ENCODE measurements at places on chromosomes 2 and 18.
A peak's percentile ranks its signal among the peaks of the same experiment; 100 is the strongest.

DNA sequence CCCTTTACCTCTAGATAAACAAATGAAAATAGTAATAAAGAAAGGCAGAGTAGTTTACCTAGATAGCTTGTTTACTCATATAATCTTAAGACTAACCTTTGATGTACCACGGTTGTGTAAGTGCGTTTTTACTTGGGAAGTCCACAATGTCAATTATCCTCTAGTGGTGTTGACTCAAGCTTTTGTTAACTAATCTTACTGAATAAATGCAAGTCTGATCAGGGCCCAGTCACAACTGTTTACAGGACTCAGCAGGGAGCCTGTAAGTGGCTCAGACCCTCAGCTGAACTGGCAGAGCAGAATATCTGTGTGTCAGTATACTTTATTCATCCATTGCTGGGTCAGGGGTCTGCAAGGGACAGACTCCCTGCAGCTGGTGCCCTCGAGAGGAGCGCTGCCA is 98.1 kb upstream of the ACAA2 start:
- DNase-seq = no peak

DNA sequence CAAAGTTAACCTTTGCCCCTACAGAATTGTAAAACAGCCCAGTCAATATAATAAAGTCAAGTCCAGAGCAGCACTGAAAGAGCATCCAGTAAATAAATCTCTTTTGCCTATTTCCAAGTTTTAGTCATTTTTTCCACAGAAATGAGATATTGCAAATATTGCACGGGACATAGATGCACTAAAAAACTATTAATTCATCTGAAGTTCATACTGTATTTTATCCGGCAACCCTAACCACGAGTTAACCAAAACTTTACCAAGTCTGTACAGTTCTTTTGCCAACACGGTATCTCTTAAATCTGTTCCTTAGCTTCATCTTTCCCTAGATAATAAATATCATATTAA is 484 bp upstream of the ASNSD1 start:
- no peak for DNase-seq

DNA sequence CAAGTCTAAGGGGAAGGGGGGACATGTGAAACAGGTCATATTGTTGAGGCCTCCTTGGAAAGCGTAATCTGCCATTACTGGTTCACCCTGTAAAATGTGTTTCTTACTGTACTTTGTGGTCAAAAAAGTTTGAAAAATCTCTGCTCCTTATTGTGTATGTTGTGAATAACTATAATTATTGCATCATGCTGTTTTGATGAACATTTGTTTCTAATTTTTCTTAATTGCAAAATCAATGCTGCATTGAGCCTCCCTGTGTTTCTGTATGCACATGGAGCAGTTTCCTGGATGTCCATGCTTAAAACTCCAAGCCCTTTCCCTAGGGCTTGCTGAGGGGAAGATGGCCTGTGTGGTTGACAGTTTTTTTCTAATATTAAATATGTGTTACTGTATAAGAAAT is 158.6 kb downstream of the RNF144A start:
- DNase-seq = no peak

- DNase-seq = no peak
Observed at GRCh38 chr18:46073474-46074331, 1.6 kb upstream of the PSTPIP2 start.

GRCh38 chr2:181370126-181370525 is 87.1 kb upstream of the ITGA4 start:
- DNase-seq = no peak

- no peak for DNase-seq
Observed at GRCh38 chr18:69943021-69943420, 4.7 kb downstream of the CD226 start.

- no peak for DNase-seq
Observed at GRCh38 chr2:85433511-85434089, 15.1 kb downstream of the SH2D6 start.

GRCh38 chr2:3357926-3358325 is 19.7 kb downstream of the EIPR1 start:
- no peak for DNase-seq

DNA sequence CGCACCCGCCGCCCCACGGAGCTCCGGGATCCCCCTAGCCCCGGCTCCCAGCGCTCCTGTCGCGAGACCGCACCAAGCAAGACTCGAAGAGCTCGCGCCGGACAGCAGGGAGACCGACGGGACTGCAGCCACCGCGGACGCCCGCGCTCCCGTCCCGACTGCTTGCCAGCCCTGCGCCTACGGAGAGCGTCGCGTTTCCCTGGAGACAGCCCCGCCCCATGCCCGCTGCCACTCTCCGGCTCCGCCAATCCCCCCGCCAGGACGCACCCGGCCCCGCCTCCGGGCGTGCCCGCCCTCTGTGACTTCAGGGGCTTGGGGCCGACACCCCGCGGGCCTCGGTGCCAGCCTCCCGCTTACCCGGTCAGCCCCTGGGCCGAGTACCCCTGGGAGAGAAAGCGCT is at the start of gene ANKMY1:
Gene ANKMY1, minus strand, starts transcription at position 181 of the 400 bp plus-strand sequence. CDS start 653 bp downstream, outside the sequence.
- no peak for DNase-seq

GRCh38 chr2:27025861-27026851 is 6.6 kb upstream of the TMEM214 start:
- DNase-seq = no peak

GRCh38 chr18:61901323-61901986 is 8.6 kb upstream of the RNF152 start:
- DNase-seq = no peak

- no peak for DNase-seq
Observed at GRCh38 chr2:119625226-119625625, 53.8 kb upstream of the TMEM177 start.

- DNase-seq = no peak
Observed at GRCh38 chr2:102116630-102117471, 25.7 kb upstream of the IL1R1 start.

DNA sequence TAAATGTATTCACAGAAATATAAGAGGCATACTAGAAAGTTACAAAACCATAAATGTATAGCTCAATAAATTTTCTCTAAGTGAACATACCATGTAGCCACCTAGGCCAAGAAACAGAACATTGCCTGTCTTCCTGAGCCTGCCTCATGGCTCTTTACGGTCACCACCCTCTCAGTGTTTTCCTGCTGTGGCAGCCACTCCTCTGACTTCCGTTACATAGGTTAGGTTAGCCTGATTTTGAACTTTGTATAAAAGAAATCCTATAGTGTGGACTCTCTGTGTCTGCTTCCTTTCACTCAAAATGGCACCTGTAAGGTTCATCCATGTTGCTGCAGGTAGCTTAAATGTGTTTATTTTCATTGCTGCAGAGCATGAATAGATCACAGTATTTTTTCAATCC is 11.6 kb upstream of the ST3GAL5 start:
- no peak for DNase-seq

DNA sequence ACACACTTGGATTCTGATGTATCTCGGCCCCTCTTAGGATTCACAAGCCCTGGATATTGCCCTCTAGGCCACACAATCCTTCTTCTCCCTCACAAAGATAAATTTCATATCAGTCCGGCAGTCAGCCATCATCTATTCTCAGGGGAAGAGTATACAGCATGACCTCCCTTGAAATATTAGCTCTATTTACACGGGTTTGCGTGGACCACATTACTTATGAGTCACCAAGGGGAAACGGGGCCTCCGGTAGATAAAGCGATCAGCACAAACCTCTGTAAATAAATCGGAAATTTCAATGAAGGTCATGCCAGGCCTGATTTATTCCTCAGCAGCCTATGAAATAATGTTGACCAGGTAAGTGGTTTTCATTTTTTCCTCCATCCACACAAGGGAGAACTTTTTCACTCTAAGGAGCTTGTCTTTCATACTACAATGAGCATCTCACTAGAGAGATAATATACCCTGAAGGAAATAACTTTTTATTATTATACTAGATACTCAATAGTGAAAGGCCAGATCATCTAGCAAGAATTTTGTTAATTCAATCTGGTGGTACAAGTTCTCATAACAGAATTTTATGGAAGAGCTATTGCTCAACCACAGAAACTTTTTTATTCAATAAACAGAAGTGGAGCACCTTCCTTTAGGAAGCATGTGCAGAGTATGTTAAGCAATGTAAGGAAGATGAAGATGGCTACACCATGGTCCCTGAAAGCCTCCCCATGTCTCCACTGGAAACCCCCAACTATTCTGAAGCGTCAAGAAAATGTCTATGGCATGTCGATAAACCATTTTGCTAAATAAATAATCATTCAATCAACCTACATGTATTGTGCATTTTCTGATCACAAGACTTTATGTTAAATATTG is 125.2 kb upstream of the PIK3C3 start:
- no peak for DNase-seq

- DNase-seq = no peak
Observed at GRCh38 chr18:47926101-47926850, 4.2 kb downstream of the SMAD2 start.

DNA sequence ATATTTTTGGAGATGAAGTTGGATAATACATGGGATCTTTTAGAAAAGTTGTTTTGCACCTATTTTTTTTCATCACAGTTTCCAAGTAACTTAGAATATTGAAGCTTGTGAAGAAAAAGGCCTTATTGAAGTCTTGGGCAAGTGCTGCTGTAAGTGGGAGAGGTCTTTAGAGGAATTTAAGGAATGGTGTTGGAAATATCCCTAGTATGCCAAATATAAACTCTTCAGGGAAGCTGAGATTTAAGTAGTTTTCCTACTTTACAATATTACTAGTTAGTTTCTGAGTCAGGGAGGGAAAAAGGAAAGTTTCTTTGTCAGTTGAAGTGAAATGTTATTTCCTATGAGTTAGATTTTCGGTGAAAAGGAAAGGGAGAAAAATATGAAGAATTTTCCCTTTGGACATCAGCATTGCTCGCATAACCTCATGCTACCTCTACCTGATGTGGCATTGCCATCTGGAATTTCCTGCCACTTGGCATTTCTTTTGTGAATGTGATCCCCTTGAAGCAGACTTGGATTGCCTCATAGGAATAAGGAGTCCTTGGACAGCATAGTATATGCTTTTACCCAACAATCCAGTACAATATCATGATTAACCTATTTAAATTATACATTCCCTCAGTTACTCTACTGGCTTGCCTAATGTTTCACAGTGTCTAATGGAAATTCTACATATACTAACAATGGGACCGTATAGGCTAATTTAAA is 12.1 kb downstream of the PLEKHH2 start:
- no peak for DNase-seq

DNA sequence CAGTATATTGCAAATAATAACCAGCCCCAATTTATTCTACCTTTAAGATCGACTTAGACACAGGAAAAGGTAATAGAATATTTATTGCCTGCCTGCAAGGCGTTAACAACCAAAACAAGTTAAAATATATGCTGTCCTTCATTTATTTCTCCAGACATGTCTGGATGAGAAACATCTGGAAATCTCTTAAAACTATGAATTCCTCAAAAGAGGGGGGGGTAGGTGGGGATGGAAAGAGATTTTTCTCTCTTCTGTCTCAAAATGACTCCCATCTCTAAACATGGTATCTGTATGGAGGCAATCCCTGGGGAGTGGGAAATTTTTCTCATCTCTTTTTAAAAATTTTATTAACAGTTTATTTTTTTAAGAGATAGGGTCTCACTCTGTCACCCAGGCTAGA is 113.0 kb downstream of the CDH2 start:
- DNase-seq = no peak

GRCh38 chr2:173696274-173696673 is 268.9 kb downstream of the SP3 start:
- DNase-seq = no peak

DNA sequence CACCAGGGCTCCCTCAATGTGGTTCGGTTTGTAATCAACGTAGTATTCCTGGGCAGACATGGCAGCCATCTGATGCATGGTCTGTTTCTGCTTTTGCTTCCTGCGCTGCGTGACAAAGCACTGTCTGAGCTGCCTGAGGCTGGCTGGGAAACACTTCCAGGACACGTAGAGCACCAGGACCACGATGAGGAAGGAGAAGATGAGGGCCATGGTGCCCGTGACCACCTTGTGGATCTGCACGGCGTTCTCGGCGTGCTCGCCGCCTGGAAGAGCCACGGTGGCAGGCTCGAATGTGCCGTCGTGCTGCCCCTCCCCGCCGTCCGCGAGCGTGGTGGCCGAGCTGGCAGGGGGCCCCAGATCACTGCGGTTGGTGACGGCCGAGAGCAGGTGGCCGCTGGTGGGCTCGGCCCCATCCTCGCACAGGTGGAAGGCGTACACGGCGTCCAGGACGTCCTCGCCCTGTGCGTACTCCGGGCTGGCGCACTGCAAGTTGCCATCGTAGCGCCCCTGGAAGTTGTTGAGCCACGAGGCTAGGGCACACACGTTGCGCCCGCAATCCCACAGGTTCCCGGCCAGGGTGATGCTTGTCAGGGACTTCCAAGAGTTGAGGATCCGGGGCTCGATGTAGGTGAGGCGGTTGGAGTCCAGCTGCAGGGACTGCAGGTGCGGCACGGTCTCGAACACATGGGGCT is 2.1 kb downstream of the LRRTM1 start:
- no peak for DNase-seq

- DNase-seq = no peak
Observed at GRCh38 chr2:51027968-51028367, 4.0 kb downstream of the NRXN1 start.

GRCh38 chr2:164840930-164841718 is 499 bp downstream of the COBLL1 start:
- DNase-seq = peak; percentile 24

DNA sequence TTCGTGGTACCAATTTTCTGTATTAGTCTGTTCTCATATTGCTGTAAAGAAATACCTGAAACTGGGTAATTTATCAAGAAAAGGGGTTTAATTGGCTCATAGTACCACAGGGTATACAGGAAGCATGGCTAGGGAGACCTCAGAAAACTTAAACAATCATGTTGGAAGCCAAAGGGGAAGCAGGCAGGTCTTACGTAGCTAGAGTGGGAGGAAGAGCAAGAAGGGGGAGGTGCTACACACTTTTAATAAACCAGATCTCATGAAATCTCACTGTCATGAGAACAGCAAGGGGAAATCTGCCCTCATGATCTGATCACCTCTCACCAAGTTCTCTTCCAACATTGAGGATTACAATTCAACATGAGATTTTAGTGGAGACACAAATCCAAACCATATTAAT is 226.8 kb upstream of the TPO start:
- no peak for DNase-seq

DNA sequence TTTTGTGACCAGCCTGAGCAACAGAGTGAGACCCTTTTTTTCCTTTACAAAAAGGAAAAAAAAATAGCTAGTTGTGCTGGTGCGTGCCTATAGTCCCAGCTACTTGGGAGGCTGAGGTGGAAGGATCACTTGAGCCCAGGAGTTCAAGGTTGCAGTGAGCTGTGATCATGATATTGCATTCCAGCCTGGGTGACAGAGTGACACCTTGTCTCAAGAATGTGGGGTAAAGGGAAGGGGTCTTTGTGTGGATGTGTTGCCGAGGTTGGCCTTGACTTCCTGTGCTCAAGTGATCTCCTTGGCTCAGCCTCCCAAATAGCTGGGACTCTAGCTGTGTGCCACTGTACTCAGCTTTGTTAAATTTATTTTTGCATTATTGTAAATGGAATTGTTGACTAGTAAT is 120.6 kb downstream of the ZNF407 start:
- DNase-seq = no peak

- DNase-seq = no peak
Observed at GRCh38 chr2:47079515-47080412, 75.3 kb downstream of the STPG4 start.

GRCh38 chr2:168003876-168004275 is 243.5 kb downstream of the STK39 start:
- no peak for DNase-seq
